ENCODE measurements at places on chromosomes 3 and 15.

- no peak for DNase-seq
These were observed 34.4 kb upstream of the USP3 start for GRCh38 chr15:63469984-63470383.

DNA sequence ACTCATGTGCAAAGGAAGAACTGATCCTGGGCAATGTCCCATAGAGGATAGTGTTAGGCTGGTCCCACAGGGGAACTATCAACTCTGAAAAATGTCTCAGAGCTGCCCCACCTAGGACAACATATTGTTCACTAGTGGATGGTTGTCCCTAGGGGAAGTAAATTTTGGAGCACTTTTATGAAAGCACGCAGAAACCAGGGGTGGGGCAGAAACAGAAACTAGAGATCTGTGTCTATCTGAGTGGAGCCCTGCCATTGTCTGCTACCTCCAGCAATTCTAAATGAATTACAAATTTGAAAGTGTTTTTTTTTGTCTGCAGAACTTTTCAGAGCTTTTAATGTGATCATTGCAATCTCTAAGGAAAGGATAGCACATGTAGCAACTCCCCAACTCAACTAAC lies 357.1 kb upstream of the PROK2 start:
- no peak for DNase-seq

DNA sequence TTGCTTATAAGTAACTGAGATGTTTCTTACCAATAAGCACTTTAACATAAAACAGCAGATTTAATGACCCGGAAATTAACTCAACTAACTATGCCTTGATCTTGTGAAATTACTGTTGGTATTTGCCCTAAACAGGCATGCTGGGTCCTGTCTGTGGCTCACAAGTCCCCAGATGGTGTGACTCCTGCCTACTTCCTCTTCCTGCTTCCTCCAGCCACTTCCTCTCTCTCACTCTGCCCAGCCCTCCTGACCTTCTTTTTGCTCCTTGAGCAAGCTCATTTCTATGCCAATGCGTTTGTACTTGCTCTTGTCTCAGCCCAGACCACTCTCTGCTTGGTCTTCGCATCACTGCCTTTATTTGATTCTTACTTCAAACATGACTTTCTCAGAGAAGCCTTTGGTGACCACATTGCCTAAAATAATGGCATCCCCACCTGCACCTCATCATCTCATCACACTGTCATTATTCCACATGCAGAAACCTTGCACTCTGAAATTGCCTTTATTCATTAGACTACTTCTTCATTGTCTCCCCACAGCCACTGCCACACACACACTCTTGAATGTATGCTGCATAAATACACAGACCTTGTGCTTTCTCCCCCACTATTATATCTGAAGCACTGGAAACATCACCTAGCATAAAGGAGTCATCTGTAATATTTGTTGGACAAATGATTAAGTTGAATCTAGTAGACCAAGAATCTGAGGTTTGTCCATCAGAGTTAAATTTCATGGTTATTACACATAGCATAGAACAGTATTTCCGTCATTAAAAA lies 256.3 kb upstream of the SEMA6D start:
- DNase-seq, result no peak

- no peak for DNase-seq
These were observed 5.3 kb downstream of the PLSCR2 start for GRCh38 chr3:146464005-146464595.

DNA sequence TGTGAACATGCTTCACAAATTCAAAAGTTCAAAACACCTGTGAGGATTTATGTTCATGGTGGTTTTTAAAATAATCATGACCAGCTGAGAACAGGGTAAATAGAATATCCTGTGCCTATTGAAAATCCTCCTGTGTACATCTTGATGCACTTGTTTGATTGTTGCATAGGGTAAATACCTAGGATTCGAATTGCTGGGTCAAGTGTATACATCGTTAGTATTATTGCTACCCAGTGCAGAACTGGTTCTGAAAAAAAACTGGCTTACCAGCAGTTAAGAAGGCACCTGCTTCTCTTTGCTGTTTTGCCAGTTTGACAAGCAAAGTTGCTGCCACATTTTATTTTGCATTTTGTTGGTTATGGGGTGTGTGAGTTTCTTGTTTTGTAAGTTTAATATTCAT lies 272.6 kb downstream of the CLSTN2 start:
- DNase-seq, result no peak

- DNase-seq, result peak; percentile 22
These were observed at the start of gene CYP1A1 for GRCh38 chr15:74725225-74725774. CYP1A1 (minus strand) TSS chr15:74725528; CDS start chr15:74723097, 2,431 bp downstream.

DNA sequence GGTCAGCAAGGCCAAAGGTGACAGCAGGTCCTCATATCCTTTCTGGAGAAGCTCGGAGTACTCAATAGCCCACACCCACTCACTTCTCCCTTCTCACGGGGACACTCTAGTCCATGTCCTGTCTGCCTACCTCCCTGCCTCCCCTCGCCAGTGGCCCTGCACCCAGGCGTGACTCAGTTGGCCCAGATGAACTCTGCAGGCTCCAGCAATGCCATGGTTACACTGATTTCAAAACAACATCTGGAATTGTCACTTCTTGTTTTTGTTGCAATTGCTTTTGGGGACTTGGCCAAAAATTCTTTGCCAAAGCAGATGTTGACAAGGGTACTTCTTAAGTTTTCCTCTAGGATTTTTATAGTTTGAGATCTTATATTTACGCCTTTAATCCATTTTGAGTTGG lies 13.0 kb downstream of the IL16 start:
- no peak for DNase-seq

DNA sequence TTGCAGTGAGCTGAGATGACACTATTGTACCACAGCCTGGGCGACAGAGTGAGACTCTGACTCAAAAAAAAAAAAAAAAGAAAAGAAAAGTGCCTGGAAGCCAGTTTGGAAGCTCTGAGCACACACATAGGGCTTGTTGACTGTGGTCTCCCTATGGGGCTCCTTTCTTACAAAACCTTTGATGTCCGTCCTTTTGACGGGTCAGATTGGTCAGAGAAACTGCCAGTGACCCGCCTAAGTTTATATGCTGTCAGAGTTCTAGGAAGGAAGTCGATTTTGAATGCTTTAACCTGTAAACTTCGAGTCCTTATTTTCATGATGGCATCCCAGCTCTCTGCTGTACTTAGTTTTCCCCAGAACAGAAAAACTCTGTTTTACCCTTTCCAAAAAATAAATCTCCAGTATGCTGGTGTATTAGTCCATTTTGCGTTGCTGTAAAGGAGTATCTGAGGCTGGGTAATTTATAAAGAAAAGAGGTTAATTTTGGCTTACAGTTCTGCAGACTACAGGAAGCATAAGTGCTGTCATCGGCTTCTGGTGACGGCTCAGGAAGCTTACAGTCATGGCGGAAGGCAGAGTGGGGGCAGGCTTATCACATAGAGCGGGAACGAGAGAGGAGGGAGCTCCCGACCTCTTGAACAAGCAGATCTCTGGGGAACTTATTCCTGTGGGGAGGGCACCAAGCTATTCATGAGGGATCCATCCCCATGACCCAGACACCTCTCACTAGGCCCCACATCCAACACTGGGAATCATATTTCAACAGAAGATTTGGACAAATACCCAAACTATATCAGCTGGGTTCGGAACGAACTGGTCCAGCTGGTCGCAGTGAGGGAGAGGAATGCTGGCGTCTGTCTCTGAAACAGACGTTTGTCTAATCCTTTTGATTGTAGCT lies 72.3 kb downstream of the LMLN start:
- no peak for DNase-seq

DNA sequence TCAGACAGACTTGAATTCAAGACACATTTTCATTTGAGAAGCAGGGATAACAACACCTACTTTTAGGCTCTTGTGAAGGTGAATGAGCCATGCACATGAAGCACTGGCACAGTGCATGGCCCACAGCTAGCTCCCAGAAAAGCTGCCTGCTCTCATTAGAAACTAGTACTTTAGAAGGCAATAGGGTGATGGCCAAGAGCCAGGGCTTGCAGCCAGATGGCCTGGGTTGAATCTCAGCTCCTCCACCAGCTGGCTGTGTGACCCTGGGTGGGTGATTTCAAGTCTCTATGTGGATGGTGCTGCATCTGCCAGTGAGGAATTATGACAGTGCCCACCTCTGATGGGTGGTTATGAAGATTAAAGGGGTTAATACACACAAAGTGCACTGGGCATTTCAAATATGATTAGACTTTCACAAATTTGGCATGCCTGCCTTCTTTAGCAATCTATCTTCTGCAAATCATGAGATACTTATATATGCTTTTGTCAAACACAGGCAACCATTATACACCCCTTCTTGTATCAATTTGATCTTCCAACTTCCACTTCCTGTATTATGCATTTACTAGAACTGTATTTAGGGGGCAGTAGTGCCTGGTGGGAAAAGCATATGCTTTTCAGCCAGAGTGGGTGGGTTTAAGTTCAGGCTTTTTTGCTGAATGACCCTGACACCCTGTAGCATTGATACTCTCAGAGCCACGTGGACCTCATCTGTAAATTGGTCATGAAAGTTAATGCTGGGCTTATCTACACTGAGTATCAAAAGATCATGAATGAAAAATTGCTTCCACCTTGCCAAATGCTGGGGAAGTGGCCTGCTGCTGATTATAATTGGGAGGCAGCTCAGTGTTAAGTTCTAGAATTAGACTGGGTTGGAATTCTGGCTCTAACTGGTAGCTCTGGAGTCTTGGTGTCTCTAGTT lies 34.7 kb upstream of the RBP1 start:
- DNase-seq, result no peak

- DNase-seq, result no peak
These were observed 60.7 kb downstream of the TASOR start for GRCh38 chr3:56622381-56622780.

- no peak for DNase-seq
These were observed 417.6 kb upstream of the CDIN1 start for GRCh38 chr15:36161771-36162212.

- no peak for DNase-seq
These were observed 205.8 kb downstream of the ZIC4 start for GRCh38 chr3:147200545-147200944.

GRCh38 chr3:188166441-188166840 lies 12.5 kb downstream of the LPP start:
- no peak for DNase-seq

- DNase-seq, result no peak
These were observed 131.6 kb downstream of the TPRA1 start for GRCh38 chr3:127458696-127459604.

DNA sequence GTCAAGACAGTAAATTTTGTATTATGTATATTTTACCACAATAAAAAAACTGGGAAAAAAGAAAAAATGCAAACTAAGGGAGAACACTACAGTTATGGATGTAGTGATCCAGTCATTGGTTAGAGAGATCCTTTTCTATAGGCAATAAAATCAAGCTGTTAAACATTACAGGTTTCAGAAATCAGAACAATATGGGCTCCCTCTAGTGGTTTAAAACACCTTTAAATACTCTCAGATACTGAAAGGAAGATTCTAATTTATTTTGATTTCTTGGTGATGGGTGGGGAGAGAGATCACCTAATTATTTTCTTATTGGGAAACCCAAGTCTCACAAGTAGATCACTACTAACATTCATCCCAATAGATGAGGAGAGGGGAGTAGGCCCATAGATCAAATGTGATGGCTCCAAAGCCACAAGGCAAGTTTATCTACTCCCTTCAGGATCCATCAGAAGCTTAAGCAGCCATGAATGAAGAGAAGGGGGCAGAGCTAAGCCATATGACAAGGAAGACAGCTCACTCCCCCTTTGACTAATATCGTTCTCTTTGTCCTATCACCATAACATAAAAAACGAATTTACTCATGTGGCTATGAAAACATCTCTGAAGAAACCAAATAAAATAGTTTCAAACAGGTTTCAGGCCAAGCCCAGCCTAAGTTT lies 118.6 kb downstream of the ANO10 start:
- DNase-seq, result peak; percentile 61

DNA sequence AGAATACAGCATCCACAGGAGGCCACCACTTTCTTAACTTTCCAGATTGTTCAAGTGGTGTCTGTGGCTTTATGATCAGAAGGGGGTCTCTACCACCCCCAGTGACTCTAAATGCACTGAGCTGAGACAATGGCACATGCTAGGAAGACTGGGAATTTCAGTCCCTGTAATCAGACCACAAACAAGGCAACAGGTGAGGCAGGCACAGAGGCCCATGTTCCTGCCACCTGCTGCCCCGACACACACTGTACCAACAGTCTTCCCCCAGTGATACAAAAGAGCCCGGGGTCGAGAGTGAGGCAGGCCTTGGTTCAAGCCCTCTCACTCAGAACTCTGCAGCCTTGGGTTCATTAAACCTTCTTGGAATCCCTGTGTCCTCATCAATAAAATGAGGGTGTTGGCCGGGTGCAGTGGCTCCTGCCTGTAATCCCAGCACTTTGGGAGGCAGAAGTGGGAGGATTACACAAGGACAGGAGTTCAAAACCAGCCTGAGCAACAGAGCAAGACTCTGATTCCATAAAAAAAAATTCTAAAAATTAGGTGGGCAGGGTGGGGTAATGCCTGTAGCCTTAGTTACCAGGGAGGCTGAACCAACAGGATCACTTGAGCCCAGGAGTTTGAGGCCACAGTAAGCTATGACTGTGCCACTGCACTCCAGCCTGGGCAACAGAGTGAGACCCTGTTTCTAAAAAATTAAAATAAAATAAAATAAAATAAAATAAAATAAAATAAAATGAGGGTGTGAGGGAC lies 55.8 kb downstream of the ADCY5 start:
- DNase-seq, result no peak

DNA sequence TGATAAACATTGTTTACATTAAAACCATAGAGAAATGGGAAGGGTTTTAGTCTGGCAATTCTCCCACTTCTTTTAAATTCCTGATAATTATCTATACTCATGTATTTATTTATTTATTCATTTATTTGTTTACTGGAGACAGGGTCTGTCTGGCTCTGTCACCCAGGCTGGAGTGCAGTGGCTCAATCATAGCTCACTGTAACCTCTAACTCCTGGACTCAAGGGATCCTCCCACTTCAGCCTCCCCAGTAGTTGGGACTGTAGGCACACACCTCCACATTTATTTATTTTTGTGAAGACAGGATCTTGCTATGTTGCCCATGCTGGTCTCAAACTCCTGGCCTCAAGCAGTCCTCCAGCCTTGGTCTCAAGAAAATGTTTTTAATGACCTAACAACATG lies 2.5 kb upstream of the AEN start:
- no peak for DNase-seq

GRCh38 chr15:79329171-79329611 lies 18.3 kb downstream of the TMED3 start:
- no peak for DNase-seq

- DNase-seq, result no peak
These were observed 104.2 kb downstream of the CBLB start for GRCh38 chr3:105764378-105765307.

GRCh38 chr15:45523166-45523460 lies 558 bp upstream of the SLC30A4 start:
- no peak for DNase-seq

DNA sequence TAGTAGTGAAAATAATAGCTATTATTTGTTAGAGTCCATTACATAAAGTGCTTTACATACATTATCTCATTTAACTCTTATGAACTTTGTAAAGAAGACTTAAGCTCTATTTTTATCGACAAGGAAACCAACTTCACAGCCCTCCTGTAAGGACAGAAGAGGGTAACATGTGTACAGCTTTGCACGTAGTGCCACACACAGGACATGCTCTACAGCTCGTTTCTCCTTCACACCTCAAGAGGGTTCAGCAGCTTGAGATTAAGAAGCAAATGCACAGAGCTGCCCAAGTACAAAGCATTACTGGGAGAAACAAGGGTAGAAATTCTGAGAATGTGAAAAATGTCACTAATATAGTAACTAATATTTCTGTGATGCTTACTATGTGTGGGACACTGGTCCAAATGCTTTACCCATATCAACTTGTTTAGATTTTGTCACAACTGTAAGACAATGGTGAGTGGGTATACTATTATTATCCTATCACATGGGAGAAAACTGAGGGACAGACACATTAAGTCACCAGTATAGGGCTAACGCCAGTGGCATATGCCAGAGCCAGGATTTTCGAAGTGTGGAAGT lies 327.8 kb downstream of the CTNNB1 start:
- no peak for DNase-seq

All from stimulated activated naive CD4-positive, alpha-beta T cell (primary cell).